ENCODE measurements at places on chromosomes 4 and X.

DNA sequence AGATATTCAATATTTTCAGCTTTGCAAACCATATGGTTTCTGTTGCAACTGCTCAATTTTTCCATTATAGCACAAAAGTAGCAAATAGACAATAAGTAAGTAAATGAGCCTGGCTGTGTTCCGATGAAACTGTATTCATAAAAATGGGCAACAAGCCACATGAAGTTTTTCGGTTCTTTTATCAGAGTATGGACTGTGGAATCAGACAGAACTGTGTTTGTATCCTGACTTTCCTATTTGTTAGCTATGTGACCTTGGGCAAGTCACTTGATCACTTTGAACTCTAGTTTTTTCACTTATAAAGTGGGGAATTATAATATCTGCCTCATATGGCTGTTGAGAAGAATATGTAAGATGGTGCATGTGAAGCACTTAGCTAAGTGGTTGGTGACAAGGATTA, 23.4 kb upstream of the ADGRA3 start:
- no peak for DNase-seq

DNA sequence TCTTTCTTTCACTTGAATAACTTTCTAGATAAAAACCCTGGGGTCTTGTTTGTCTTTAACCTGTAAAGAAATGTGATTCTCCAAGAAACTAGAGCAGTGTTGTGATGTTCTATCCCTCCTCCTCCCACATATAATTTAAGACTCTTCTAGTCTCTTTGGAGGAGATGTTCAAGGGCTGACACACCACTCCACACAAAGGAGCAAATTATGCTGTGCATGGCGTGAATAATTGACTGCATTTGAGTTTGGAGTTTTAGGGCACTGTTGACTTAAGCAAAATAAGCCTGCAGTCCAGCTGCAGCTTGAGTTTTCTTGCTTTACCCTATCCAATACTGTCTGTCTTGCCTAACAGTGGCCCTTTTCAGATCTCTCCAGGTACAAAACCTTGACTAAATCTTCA, 119.7 kb downstream of the CHRDL1 start:
- DNase-seq = no peak

- peak; percentile 77 for DNase-seq
Measured at GRCh38 chrX:39764441-39764914, 333.3 kb downstream of the BCOR start.

DNA sequence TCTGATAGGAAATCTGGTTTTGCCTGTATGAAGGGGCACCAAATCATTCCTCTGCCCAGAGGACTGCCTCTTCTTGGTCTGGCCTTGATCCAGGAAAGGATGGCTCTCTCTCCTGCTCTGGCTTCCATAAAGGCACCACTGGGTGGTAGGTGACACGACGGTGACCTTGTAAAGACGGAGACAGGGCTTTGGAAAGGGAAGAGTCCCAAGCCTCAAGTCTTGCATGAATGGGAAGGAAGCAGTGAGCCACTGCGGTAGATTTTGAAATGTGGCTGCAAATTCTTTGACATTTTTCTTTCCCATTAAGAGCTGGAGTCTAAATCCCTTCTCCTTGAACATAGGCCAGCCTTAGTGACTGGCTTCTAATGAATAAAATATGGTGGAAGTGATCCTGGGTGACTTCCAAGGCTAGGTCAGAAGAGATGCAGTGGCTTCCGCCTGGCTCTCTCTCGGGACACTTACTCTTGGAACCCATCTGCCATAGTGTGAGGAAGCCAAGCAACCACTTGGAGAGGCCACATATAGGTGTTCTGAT, 347.4 kb downstream of the BCOR start:
- DNase-seq = no peak

DNA sequence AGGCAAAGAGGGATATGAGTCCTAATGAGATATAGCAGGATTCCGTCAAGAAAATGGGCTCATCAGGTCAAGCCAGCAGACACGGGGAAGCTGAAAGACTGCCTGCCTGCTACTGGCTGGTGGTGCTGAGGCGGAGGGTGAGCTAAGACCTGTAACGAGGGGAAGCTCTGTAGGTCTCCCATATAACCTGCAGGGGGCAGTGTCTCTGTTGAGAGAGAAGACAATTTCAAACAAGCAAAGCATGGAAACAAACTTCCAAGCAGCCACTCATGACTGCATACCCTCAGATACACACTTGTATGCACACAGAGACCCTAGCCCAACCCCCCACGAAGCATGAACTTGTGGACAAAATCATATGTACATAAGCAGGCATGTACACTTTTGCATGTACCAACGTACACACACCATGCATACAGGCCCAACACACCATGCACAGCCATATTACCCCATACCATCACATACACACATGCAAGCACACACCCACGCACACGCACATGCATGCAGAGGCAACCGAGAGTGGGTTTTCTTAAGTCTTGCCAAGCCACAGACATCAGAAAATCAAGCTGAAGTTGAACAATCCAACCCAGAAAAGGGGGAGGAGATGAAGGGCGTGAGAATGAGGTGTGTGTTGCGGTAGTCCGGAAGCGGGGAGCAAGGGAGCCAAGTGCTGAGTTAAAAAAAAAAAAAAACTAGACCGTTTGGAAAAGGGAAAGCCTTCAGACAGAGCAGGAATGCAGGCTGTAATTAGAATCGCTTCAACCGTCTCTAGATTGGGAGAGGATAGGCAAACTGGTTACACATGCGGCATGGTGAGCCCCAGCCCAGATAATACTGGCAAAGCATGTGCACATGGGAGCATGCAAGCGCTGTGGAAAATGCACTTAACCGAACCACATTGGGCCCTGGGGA, 71.0 kb downstream of the PJA1 start:
- DNase-seq = peak; percentile 81

GRCh38 chr4:153528705-153529485, 62.7 kb downstream of the TMEM131L start:
- DNase-seq = no peak

- DNase-seq = no peak
Measured at GRCh38 chr4:20418861-20419451, 167.3 kb downstream of the SLIT2 start.

GRCh38 chrX:135985973-135986310, 707 bp downstream of the SLC9A6 start:
- no peak for DNase-seq

GRCh38 chrX:802846-803245, 172.3 kb downstream of the SHOX start:
- DNase-seq = no peak

GRCh38 chr4:115944146-115944905, 830.9 kb upstream of the NDST4 start:
- no peak for DNase-seq

DNA sequence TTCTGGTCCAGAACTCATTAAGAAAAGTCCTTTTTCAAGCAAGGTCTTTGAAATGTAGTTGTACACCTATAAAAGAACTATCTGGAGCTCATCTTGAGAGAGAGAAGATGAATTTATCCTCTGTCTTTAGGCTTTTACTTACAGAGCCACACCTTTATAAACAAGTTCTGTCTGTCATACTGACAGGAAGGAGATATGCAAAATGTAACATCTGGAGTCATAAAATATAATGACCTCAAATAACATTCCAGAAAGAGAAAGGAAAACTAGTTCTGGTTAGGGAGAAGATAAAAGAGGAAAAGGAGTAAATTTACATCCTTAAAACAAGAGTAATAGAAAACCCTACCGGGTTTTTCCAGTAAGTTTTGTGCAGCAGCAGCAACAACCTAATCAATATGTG, 1.3 kb downstream of the INPP4B start:
- no peak for DNase-seq

DNA sequence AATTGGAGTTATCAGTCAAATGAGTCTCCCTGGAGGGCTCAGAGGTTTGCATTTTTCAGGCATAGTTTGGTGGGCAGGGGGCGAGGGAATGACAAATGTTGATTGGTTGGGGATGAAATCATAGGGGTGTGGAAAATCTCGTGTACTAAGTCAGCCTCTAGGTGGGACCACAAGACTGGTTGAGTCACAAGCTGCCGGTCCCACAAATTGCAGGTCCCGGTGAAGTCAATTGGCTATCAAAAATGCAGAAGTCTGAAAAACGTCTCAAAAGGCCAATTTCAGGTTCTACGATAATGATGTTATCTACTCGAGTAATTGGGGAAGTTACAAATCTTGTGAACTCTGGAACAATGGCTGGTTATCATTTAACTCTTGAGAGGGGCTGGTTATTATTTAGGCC, 98.8 kb upstream of the DHX15 start:
- DNase-seq = no peak

GRCh38 chrX:18692541-18692940, 14.9 kb upstream of the PPEF1 start:
- DNase-seq = no peak

Data from islet precursor cell (in vitro differentiated cells).